H9 (cell line): ENCODE measurements at places on chromosomes 5 and 9.

DNA sequence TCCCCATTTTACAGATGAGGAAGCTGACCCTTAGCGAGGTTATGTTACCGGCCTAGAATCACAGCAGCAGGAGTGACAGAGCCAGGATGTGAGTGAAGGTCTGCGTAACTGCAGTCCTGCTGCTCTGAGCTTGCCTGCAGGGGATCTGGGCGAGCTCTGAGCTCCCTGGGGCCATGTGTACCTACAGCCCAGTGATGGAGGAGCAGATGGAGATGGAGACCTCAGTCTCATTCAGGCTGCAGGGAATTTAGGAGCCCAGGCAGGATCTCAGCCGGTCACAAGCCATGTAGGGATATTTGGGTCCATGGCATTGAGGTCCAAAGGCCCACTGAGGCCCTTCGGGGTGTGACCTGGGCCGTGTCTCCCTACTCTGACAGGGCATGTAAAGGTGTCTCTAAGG, 170.6 kb downstream of the CACNA1B start:
- H3K36me3 ChIP-seq = peaks cover 21% of the 10 kb centered on the region
- H3K4me3 ChIP-seq = no peak overlapping the region
- no peaks in the 10 kb centered on the region for H3K27me3 ChIP-seq
- DNase-seq = no peak
- no peaks in the 10 kb centered on the region for H3K4me1 ChIP-seq

GRCh38 chr9:117974108-117974507, 269.9 kb downstream of the TLR4 start:
- no peaks in the 10 kb centered on the region for H3K27me3 ChIP-seq
- no peaks in the 10 kb centered on the region for H3K4me1 ChIP-seq
- no peak overlapping the region for H3K27ac ChIP-seq
- DNase-seq = no peak

GRCh38 chr5:65548281-65548680, 14.7 kb downstream of the CENPK start:
- H3K27me3 ChIP-seq = no peaks in the 10 kb centered on the region
- peaks cover 39% of the 10 kb centered on the region for H3K36me3 ChIP-seq
- H3K27ac ChIP-seq = no peak overlapping the region
- no peaks in the 10 kb centered on the region for H3K4me1 ChIP-seq

DNA sequence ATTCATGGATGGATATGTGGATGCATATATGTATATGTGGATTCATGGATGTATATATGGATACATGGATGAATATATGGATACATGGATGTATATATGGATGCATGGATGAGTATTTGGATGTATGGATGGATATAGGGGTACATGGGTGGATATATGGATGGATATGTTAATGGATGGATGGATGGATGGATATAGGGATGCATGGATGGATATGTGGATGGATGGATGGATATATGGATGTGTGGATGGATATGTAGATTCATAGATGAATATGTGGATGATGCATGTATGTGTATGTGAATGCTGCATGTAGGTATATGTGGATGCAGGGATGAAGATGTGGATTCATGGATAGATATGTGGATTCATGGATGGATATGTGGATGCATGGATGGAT, 53.4 kb upstream of the SYNPO start:
- H3K4me3 ChIP-seq = no peak overlapping the region
- no peaks in the 10 kb centered on the region for H3K4me1 ChIP-seq
- no peaks in the 10 kb centered on the region for H3K27me3 ChIP-seq
- no peak for DNase-seq

DNA sequence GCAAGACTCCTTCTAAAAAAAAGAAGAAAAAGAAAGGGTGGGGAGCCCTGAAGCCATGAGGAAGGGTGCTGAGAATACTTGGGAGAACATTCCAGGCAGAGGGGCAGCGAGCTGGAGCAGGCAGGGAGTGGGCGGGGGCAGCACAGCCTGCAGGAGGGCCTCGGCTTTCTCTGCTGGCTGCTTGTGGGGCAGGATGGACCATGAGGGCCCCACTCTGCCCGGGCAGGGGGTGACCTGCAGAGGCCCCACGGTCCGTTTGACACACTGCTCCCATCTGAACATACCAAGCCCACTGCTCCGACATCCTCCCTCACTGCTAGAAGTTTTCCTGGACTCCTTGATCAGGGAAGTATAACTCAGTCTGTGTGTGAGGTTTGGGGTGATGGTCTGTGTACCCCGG, 11.7 kb upstream of the NUP214 start:
- DNase-seq = no peak
- H3K4me1 ChIP-seq = no peaks in the 10 kb centered on the region
- peaks cover 77% of the 10 kb centered on the region for H3K36me3 ChIP-seq
- H3K4me3 ChIP-seq = no peak overlapping the region
- H3K27me3 ChIP-seq = no peaks in the 10 kb centered on the region
- H3K27ac ChIP-seq = no peak overlapping the region

DNA sequence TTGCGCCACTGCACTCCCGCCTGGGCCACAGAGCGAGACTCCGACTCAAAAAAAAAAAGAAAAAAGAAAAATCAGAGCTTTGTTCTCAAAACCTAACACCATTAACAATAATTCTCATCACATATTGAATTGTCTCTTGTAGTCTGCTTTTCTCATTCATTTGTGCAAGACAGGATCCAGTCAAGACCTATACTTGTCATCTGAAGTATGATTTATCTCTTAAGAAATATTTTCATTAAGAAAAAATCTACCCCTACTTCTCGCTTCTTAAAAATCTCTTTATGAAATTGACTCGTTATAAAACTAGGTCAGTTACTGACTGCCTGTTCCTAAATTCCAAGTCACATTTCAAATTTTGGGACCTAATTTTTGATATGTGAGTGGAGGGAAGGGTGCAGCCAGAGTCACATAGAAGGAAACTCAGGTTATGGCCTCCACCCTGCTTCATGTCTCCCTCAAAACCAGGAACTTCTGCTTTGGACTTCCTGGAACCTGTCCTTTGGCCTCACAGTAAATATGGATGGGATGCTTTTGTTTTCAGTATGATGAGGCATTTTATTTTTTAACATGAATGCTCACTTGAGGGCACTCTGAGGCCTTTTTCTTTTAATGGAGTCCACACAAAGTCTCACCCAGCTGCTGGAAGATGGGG, 18.9 kb downstream of the ZNF169 start:
- no peak overlapping the region for H3K4me3 ChIP-seq
- H3K36me3 ChIP-seq = peaks cover 35% of the 10 kb centered on the region
- H3K27me3 ChIP-seq = no peaks in the 10 kb centered on the region
- H3K27ac ChIP-seq = no peak overlapping the region
- H3K4me1 ChIP-seq = no peaks in the 10 kb centered on the region

DNA sequence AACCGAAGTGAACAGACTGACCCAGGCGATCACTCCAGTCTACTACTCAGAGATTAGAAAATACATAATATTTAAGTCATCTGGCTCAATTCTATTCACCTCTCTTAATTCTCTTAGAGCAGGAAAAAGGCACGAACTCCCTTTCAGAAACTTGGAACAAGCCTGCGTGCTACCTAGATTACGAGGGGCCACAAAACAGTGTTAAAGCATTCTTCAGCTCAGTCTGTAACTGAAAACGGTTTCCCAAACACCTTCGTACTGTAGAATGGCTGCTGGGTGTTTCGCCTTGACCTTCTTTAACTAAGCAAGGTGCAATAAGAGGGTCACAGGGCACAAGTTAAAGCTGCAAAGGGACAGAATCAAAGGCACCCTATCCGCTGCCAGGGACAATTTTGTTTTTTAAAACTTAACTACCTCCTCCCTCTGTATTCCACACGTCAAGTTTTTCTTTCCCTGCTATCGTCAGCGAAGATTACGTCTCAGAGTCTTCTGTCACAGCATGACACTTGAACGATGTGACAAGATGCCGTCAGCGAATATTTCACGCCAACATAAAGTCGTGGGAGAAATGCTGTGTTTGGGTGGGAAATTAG, 687 bp downstream of the LYSMD3 start:
- peaks cover 9% of the 10 kb centered on the region for H3K36me3 ChIP-seq
- peak overlapping the region; percentile 93 for H3K4me3 ChIP-seq
- H3K27me3 ChIP-seq = no peaks in the 10 kb centered on the region

DNA sequence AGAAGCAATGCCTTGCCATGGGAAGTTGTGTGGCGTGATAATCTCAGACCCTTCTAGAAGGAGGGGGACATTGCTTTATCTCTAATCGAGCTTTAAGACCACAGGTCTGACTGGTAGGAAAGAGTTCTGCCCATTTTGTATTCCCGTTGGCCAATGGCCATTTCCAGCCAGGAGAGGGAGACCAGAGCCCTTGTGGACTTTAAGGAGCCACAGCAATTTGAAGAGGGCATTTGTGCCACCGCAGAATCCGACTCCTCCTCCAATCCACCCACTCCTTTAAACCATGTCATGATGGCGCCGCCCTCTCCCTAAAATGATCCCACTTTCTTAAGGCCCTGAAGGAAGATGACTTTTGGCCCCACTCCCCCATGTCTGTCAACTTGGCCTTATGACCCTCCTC, 560.5 kb upstream of the ADAMTS16 start:
- DNase-seq = no peak
- H3K36me3 ChIP-seq = no peaks in the 10 kb centered on the region
- no peaks in the 10 kb centered on the region for H3K27me3 ChIP-seq
- H3K4me3 ChIP-seq = no peak overlapping the region
- H3K27ac ChIP-seq = no peak overlapping the region
- no peaks in the 10 kb centered on the region for H3K4me1 ChIP-seq

- no peaks in the 10 kb centered on the region for H3K27me3 ChIP-seq
- H3K36me3 ChIP-seq = no peaks in the 10 kb centered on the region
- no peak overlapping the region for H3K4me3 ChIP-seq
- H3K4me1 ChIP-seq = no peaks in the 10 kb centered on the region
Observed at GRCh38 chr5:11182441-11183080, 421.5 kb upstream of the DAP start.

- no peaks in the 10 kb centered on the region for H3K27me3 ChIP-seq
- no peaks in the 10 kb centered on the region for H3K4me1 ChIP-seq
- peak; percentile 86 for DNase-seq
Observed at GRCh38 chr9:135992486-135993408, 31.6 kb upstream of the UBAC1 start.

- H3K4me3 ChIP-seq = no peak overlapping the region
- H3K4me1 ChIP-seq = no peaks in the 10 kb centered on the region
- no peak for DNase-seq
- no peak overlapping the region for H3K27ac ChIP-seq
Observed at GRCh38 chr5:20223451-20223850, 235.5 kb upstream of the CDH18 start.

GRCh38 chr5:90985341-90985740, 397.8 kb downstream of the ARRDC3 start:
- no peaks in the 10 kb centered on the region for H3K27me3 ChIP-seq
- H3K27ac ChIP-seq = no peak overlapping the region
- H3K4me3 ChIP-seq = no peak overlapping the region

DNA sequence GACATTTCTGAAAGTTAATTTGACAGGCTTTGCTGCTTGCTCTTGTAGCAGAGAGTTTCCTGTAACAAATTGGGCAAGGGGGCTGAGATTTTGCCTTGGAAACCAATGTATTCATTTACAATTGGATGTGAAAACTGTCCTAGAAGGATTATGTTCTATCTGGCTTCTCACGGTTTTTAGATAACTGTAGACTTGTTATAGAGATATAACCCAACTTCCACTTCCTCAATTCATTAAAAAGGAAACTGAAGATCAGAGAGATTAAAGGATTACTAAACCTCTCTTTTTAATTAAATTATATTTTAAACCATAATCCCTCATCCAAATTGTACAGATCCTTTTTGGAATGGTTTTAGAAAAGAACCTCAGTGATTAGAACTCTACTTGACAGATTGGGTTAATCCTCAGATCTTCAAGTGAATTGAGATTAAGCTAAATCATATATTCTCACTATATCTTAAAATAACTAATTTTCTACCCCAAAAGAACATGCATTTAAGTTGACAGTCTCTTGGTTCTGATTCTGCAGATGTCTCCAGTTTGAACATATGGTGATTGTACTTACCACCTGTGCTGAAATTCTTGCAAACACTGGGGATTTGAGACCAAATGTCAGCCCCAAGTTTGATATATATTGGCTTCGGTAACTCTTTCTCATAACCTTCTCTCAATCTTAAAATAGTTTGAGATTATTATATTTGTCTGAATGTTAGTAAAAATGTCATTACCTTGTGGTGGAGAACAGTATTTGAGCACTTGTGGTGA, 130.1 kb upstream of the C9orf72 start:
- H3K27ac ChIP-seq = no peak overlapping the region
- H3K4me3 ChIP-seq = no peak overlapping the region
- no peaks in the 10 kb centered on the region for H3K36me3 ChIP-seq
- no peak for DNase-seq

DNA sequence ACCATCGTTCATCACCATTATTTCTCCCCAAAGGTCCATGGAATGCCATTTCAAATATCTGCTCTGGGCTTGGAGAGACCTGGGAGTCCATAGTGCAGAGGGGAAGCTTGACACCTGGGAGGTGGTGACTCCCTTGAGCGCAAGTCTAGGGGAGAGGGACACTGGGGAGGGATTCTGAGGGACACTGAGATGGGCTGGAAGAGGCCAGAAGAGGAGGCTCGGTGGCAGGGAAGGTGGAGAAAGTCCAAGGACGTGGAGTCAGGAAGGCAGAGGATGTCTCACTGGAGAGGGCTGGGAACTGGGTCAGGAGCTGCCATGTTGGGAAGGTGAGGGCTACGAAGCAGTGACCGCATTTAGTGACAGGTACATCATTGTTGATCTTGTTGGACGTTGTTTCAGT, 160.3 kb upstream of the MVB12B start:
- no peak for DNase-seq
- no peak overlapping the region for H3K27ac ChIP-seq
- no peak overlapping the region for H3K4me3 ChIP-seq

- no peak for DNase-seq
- no peaks in the 10 kb centered on the region for H3K4me1 ChIP-seq
- H3K27me3 ChIP-seq = no peaks in the 10 kb centered on the region
- peaks cover 50% of the 10 kb centered on the region for H3K36me3 ChIP-seq
Observed at GRCh38 chr9:77864211-77864889, 167.3 kb downstream of the GNAQ start.
